NCI-H2171 (cell line): ENCODE measurements at places on chromosomes 16 and 17.

DNA sequence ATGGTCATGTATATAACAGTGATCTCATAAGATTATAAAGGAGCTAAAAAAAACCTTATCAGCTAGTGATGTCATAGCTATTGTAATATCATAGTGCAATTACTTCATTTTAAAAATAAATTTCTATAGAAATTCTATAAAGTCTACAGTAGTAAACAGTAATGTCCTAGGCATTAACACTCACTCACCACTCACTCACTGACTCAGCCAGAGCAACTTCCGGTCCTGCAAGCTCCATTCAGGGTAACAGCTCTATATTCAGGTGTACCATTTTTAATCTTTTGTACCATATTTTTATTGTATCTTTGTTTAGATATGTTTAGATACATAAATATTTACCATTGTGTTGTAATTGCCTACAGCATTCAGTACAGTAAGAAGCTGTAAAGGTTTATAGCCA lies 524.4 kb upstream of the CDH5 start:
- DNase-seq, result no peak

DNA sequence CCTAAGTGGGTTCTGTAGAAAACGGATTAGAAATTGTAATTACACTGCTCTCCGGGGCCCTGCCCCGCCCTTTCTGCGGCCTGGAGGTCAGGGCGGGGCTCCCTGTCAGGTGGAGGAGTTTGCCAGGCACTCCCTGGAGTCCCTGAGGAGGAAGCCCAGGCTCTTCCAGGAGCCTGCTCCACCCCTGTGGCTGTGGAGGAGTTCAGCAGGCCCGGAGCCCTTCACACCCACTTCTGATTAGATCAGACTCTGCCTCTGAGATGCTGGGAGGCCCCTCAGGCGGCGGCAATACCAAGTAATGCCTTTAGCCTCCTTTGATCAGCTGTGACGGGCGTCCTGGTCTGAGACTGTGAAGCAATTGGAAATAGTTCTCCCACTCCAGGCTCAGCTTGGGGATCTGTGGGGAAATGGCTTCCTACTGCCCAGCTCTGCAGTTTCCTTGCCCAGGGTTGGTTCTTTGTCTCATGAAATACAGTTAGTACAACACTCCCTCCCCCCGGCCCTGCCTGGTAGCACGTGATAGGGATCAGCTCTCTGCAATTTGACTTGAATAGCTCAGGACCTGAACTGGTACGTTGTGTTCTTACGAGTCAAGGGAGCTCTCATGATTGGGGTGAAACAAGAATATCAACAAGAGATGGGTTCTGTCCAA lies 22.3 kb downstream of the BAIAP2 start:
- DNase-seq, result no peak

DNA sequence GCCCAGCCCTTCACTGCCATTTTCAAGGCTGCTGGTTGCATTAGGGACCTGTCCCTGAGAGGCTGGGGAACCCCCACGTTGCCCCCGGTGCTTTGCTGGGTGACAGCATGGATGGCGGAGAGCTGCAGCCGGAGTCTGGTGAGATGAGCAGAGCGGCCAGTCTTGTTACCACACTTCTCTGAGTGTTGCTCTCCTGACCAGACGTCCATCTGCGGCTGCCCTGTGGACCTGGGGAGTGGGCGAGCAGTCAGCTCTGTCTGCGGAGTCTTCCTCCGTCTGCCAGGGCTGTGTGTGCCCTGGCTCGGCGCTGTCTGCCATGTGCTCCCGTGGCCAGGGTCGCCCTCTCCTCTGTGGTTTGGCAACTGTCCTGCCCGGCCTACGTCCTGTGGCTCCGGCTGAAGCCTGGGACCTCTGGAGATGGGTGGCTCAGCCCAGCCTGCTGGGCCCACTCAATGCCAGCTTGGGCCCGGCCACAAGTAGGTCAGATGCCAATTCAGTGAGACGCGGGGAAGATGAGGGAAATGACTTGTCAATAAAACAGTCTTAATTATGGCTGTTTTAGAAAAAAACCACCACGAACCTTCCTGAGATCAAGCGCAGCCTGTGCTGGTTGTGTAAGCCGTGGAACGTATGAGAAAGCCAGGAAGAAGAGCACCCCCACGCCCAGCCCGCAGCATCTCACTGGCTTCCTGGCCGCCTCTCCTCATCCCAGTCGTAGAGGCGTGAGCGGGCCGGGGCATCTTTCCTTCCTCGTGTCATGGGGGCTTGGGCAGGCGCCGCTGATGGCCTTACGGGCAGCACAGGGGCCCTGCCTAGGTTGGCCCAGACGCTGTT lies 7.9 kb downstream of the KCTD5 start:
- DNase-seq, result no peak

- DNase-seq, result no peak
Measured at GRCh38 chr17:31392856-31393748, 1.6 kb downstream of the RAB11FIP4 start.

- peak; percentile 99 for DNase-seq
Measured at GRCh38 chr17:7213895-7214299, 5.7 kb downstream of the DLG4 start.

- peak; percentile 81 for DNase-seq
Measured at GRCh38 chr17:45936610-45937009, 42.3 kb downstream of the MAPT start.
